ENCODE measurements at places on chromosomes 5 and 9.

- DNase-seq = no peak
Measured at GRCh38 chr9:18775930-18776329, 257.1 kb downstream of the SAXO1 start.

DNA sequence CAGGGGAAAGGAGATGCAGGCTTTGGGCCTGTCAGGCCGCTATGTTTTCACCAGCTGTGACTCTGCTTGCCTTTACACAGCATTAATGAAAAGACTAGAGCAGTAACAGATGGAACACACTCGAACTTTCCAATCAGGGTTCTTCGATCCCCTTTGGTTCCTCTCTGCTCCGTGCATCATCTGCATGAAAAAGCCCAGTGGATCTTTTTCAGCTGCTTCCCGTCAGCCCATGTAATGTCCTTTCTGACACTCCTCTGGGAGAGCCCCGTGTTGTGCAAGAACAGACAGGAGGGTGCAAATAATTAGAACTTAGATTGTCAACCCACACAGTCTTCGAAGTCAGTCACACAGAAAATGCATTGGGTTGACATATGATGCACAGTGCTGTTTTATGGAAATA, 448.9 kb upstream of the ZNF462 start:
- no peak for DNase-seq

- no peak for DNase-seq
Measured at GRCh38 chr5:136208916-136209315, 16.0 kb upstream of the SMIM32 start.

DNA sequence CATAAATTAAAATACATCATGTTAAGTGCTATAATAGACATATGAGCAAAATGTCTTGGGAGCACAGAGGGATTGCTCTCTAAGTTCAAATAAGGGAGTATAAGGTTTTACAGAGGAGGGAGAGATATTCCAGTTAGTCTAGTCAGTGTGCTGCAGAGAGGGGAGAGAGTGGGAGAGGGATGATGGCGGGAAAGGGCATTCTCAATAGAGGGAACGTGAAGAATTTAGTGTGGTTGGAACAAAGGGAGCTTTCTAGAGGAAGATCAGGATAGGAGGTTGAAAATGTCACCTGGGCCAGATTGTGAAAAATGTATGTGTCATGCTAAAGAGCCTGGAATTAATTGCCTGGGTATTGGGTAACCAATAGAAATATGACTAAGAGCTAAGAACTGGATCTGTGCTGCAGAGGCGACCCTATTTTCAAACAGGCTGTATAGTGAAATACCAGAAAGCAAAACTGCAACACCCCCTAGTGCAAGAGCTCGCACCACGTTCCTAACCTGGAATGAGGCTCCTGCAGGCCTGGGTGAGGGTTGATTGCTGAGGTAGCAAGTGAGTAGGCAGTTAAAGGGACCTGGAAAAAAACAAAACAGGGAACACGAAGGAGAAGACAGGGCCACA, 791.8 kb upstream of the C9orf72 start:
- no peak for DNase-seq

GRCh38 chr5:51990241-51990640, 607.0 kb downstream of the ISL1 start:
- DNase-seq = no peak

DNA sequence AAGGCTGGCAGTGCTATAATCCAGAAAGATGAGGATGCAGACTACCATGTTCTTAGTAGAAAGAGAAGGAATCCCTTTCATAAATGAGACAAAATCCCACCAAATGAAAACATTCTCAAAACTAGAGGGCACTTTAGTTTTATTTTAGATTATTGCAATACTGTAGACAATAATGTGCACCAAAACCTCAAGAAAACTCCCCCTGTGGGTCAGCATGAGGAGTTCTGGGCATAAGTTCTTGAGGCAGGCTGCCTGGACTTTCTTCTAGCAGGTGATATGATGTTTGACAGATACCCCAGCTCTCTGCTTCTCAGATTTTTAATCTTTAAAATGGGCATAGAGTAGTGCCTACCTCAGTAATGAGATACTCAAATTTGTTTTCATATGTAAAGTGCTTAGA, 196.3 kb upstream of the CTNND2 start:
- no peak for DNase-seq

GRCh38 chr5:43401827-43402226, 10.4 kb downstream of the CCL28 start:
- peak; percentile 6 for DNase-seq

DNA sequence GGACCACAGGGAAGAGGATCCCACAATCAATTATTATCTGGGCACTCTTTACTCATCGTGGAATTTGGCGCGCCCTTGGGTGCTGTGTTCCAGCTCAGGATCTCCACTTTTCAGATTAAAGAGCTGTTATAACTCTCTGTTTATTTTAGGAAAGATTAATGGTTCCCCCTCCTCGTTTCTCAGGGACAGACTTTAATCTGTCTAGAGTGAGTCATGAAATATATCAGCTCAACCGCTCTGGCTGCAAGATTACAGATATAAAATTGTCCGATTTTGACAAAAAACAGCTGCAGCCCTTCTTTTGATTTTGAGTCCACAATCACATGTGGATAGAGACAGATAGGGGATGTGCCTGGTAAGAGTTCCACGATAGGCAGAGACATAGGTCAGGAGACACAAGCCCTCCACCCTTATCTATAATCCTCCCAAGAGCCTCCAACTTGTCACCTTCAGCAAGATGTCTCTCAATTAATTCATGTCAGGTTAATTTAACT, 77.6 kb upstream of the ANKRD55 start:
- no peak for DNase-seq

- no peak for DNase-seq
Measured at GRCh38 chr9:110949081-110949480, 89.2 kb downstream of the LPAR1 start.
